ENCODE measurements at places on chromosomes 11 and 22. TPM values are rescaled to one million over a fixed set of nuclear protein-coding genes. Genes with fewer than 3 reads are reported as not detected.

DNA sequence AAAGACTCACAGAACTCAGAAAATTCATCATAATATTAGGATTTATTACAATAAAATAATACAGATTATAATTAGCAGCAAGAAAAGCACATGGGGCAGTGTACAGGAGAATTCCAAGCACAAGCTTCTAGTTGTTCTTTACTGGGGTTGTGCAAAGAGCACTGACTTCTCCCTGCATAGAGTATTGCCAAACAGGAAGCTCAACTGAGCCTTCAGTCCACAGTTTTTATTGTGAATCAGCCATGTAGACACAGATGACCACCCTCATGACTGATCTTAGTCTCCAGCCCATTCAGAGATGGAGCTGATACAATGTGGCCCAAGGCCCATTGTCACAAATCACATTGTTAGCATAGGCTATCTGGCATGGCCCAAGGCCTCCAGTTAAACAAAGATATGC is 798.9 kb downstream of the KCNA4 start:
- DNase-seq: no peak

- DNase-seq: no peak
Measured at GRCh38 chr11:128856241-128856640, 10.9 kb downstream of the KCNJ1 start.

DNA sequence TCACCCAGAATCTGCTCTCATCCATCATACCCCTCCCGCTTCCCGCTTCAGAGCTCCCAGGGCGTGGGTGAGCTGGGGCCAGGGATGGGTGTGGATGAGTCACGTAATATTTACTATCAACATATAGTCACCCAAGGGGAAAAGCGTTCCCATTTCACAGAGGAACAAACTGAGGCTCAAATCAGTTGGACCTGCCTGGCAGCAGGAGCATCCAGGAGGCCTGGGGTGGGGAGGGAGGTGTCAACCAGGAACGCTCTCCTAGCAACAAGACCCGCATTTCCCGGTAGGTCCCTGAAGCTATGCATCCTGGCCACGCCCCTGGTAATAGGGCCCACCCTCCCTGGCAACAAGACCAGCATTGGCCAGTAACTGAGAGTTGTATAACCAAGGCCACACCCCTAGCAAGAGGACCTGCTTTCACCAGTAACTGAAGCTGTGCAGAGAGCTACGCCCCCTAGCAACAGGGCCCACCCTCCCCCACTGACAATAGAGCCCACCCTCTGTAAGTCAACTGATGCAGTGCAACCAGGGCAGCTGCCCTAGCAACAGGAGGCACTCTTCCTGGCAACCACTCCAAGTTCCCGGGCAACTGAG is 32.7 kb upstream of the TXNRD2 start:
- DNase-seq: peak; percentile 76

- peak; percentile 43 for DNase-seq
Measured at GRCh38 chr11:111417011-111417765, 38.1 kb upstream of the POU2AF1 start.

DNA sequence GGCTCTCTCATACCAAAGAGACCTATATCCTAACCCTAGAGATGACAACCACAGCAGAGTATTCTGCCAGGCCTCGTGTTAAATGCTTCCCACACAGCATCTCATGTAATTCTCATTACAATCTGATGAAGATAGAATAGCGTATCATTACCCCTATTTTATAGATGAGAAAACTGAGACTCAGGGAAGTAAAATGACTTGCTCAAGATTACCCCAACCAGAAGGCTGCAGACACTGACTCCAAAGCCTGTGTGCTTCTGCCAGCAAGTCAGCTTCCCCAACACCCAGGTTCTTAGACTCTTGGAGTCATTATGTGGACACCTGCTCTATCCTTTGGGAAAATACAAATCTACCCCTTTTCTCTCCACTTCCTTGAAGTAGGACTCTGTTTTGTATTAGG is 23.6 kb upstream of the TSKU start:
- no peak for DNase-seq

GRCh38 chr11:69344570-69345145 is 50.7 kb downstream of the MYEOV start:
- no peak for DNase-seq

The ELFN2 gene
- polyA plus RNA-seq: 1.1 TPM

The SLC25A18 gene
- polyA plus RNA-seq: 1.5 TPM

Data from left kidney (tissue), 8 donors.